ENCODE measurements at places on chromosomes 12 and 14.
A peak's percentile ranks its signal among the peaks of the same experiment; 100 is the strongest.

- no peak for DNase-seq
These were observed 43.4 kb downstream of the WDR20 start for GRCh38 chr14:102182936-102183619.

DNA sequence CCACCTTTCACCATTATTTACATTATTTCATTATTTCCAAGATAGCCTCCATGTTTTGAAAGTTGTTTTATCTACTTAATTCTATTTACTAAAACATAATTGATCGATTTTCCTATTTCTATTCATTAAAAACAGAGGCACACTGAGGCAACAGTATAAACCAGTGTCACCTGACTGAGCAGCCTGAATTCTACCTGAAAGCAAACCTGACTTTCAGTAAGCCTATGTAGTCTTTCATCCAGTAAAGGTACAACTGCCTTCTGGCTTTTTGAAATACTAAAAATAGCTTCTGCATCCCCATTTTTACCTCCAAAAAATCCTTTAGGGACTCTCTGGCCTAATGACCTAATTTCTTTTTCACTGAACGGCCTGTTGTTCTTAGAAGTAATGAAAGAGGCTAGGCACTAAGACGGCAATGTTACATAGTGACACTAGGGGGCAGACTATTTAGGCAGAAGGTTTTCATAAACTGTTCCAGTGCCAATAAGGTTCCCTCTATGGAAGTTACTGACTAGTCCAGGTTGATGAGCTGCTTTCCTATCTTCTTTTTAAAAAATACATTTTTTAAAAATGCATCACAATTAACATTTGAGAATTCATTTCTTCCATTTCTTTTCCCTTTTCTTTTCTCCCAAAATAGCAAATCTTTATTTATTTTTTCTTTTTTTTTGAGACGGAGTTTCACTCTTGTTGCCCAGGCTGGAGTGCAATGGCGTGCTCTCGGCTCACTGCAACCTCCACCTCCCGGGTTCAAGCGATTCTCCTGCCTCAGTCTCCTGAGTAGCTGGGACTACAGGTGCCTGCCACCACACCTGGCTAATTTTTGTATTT, 17.5 kb downstream of the ANAPC5 start:
- DNase-seq: peak; percentile 84

DNA sequence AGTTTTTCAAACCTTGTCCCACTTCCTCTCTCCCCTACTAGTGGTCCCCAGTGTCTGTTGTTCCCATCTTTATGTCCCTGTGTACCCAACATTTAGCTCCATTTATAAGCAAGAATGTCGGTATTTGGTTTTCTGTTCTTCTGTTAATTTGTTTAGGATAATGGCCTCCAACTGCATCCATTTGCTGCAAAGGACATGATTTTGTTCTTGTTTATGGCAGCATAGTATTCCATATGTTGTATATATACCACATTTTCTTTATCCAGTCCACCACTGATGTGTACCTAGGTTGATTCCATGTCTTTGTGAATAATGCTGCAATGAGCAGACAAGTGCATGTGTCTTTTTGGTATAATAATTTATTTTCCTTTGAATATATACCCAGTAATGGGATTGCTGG, 52.2 kb downstream of the FAM186A start:
- no peak for DNase-seq

DNA sequence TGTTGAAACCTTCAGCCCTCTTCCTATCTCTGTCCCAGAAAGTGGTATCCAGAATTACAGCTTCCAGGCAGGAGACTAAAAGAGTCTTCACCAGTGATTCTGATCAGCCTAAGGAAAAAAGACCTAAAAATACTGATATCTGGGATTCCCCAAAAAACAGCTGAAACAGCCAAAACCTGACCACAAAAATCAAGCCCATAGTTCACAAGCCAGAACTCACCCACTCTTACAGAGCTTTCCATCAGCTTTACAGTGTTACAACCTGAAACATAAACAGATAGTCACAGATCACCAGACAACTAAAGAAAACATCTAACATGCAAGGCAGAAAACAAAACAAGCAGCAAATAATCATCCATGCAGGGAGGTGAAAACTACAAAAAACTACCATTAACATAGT, 26.0 kb upstream of the TSPAN8 start:
- no peak for DNase-seq

- no peak for DNase-seq
These were observed 138.7 kb downstream of the RIMBP2 start for GRCh38 chr12:130577351-130577750.

GRCh38 chr12:15714256-15714655, 74.9 kb downstream of the EPS8 start:
- no peak for DNase-seq

DNA sequence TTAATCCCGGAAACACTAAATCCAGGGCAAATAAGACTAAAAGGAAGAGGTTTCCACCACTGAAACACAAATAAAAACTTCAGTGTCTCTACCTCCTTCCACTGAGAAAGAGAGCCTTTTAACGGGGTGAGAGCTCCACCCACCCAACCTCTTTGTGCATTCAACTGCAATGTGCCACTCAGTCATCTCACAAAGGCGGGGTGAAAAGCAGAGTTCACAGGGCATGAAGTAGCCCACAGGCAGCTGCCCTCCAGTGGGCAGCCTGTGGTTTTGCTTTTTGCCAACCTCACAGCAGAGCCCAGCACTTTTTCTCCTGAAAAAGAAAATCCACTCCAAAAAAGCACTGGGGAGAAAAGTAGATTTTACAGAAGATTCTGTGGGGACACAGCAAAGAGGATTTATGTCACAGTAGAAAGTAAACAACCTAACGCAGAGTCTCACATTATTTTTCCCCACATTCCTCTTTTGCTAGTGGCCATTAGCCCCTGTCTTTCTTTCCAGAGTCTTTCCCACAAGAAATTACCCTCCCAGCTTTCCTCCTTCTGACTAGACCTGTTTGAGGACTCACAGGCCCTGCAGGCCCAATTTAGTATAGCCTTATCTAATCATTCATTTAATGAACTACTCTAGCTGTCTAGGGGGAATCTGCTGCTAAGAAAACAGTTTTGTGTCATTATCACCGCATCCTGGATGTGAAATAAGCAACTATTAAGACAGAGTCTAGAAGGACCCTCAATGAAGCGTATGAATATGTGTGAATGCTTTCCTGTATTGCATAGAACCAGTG, 753.8 kb upstream of the FOXG1 start:
- peak; percentile 50 for DNase-seq

- no peak for DNase-seq
These were observed 52.2 kb downstream of the KIF21A start for GRCh38 chr12:39390752-39391151.

GRCh38 chr12:70077441-70077840, 165.8 kb upstream of the CNOT2 start:
- DNase-seq: no peak

DNA sequence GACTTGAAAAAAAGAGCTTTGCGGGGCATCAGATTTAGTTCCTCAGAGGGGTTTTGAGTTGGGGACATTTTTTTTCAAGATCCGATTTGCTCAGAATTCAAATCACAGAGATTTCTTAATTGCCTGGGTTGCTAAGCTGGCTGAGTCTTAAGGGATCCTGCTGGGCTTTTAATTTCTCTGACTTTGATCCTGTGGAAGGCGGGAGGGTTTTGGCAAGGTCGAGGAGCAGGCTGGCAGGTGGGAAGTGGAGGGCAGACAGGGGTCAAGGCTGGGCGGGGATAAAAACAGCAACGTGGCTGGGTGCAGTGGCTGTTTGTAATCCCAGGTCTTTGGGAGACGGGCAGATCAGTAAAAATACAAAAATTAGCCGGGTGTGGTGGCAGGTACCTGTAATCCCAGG, 33.5 kb upstream of the CCDC63 start:
- peak; percentile 89 for DNase-seq

- no peak for DNase-seq
These were observed 599.1 kb downstream of the CCER1 start for GRCh38 chr12:90355711-90356355.

DNA sequence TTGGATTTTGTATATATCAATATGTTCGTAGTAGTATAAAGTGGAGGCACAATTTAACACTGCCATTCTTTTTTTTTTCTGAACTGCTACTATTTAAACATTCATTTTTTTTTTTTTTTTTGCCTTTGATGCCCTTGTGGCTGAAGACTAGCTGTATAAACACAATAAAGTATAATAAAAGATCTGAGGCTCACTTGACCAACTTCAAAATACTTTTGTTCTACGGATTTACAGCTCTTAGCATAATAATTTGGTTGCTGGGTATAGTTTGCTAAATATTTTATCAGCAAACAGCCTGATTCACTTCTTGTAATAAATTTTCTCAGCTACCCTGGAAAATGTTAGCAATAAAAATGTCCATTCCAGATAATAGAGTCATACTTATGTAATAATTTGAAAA, 128.3 kb downstream of the KCNC2 start:
- no peak for DNase-seq

GRCh38 chr12:62805517-62805916, 129.4 kb downstream of the PPM1H start:
- DNase-seq: no peak

DNA sequence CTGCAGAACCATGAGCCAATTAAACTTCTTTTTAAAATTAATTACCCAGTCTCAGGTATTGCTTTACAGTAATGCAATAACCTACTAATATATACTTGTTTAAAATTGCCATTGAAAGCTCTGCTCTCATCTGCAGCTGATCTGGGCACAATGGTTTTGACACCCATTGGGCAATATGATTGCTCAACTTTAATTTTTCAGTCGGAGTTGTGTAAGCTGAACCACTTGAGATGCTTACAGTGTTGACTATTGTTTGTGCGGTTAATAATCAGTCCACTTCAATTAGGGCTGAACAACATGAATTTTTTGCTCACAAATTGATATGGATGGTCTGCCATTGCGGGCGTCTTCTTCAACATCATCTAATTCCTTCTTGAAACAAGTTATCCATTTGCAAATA, 18.0 kb upstream of the OR4K5 start:
- DNase-seq: no peak

- no peak for DNase-seq
These were observed 194.1 kb downstream of the MON2 start for GRCh38 chr12:62660756-62661155.

DNA sequence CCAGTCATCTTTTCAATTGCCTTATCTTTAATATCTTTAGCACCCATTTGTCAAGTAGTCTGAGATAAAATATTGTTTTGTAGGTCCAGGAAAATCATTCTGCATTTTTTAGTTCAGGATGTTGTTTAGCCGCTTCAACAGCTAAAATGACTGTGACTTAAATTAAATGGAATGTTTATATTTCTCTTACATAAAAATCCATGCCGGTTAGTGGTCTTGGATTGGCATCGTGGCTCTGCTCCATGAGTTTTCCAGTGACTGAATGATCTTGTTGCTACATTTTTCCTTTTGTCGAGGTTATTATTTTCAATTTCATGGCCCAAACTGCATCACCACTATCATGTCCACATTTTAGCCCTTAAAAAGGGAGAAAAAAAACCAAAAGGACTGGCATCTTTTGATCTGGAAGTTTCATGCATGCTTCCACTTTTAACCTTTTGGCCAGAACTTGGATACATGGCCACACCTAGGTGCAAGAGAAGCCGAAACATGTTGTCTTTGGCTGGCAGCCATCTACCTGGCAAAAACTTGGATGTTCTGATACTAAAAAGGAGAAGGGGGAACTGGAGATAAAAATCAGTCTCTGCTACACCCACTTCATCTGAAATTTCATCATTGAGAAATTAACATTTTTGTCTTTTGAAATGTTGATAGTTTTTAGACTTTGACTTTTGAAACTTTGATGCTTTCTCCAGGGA, 142.4 kb downstream of the OTOGL start:
- peak; percentile 58 for DNase-seq

GRCh38 chr12:23099604-23100003, 474.6 kb downstream of the ETNK1 start:
- DNase-seq: no peak

DNA sequence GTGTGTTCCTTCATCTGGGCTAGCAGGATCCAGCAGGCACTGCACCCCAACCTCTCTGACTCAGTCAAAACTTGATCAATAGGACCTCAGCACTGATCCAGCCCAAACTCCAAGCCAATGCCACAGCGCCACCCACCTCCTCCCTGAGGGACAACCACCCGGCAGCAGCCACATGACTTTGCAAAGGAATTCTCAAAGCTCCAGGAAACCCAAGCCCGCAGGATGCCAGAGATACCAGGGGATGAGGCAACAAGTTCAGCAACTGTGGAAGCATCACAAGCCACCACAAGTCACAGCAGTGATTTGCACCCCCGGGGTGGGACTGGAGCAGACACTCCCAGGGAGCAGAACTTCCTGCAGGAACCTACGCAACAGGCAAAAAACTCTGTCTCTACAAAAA, 37.3 kb downstream of the ACTN1 start:
- DNase-seq: peak; percentile 16

- peak; percentile 90 for DNase-seq
These were observed at the start of gene ZDHHC22 for GRCh38 chr14:77141214-77142004. Gene ZDHHC22 (minus strand): TSS chr14:77141791. CDS start chr14:77139738, 2,053 bp downstream.

- peak; percentile 68 for DNase-seq
These were observed 2.8 kb upstream of the TMEM119 start for GRCh38 chr12:108600702-108601007.

DNA sequence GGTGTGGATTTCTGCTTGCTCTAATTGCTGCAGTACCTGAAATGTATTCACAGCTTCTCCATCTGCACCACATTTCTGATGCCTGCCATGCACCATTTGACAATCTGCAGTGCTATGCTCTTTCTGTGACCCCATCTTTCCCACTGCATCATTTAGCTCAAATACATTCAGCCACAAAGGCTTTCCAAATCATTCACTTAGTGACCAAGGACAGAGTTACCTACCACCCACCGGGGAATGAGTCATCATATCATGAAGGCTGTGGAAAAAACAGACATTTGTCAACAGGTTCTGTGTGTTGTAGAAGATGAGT, 465.5 kb upstream of the ATP2B1 start:
- peak; percentile 97 for DNase-seq

DNA sequence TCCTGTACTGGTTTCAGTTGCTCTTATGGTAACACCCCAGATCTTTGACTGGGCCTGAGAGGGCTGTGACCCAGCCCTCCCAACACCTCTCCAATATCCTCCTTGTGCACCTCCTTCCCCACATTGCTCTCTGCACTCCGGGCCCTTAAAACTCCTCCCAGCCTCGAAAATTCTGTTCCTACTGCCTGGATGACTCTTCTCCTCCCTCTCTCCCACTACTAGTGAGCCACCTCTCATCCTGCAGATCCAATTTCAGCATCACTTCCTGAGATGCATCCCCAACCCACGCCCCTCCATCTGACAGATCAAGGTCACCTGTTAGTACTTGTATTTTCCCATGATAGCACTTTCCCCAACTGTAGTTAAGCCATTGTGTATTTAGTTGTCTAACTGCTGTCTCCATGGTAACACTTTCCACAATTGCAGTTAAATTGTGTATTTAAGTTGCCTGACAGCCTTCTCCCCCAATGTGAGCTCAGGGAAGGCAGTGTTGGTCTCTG, 11.5 kb upstream of the NT5DC3 start:
- peak; percentile 94 for DNase-seq
